ENCODE measurements at places on chromosomes 3 and 15.

GRCh38 chr3:99175276-99175812 is 273.8 kb upstream of the DCBLD2 start:
- DNase-seq, result no peak

DNA sequence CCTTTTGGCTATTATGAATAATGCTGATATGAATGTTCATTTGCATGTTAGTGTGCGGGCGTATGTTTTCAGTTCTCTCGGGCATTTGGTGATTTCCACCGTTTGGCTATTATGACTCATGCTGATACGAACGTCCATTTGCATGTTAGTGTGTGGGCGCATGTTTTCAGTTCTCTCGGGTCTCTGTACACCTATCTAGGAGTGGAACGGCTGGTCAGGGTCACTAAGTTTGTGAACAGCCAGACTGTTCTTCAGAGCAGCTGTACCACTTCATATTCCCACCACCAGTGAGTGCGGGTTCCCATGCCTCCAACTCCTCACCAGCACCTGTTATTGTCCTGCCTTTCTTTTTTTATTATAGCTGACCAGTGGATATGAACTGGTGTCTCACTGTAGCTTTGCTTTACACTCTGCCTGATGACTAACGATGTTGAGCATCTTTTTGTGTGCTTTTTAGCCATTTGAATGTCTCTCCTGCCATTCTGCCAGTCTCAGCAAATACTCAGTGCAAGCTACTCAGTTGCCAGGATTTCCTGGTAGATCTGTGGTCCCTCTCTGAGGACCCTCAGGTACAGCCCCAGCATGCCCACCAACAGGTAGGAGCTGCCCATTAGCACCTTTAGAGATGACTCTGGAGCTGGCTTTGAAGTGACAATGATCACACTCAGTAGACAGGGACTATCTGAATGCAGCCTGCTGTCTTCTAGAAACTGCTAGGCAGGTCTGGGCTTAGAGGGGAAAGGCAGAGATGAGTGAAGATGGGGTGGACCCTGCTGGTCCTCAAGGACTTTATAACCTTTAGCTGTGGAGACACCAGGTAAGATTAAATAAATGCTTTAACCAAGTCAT is 141.1 kb downstream of the XXYLT1 start:
- no peak for DNase-seq

DNA sequence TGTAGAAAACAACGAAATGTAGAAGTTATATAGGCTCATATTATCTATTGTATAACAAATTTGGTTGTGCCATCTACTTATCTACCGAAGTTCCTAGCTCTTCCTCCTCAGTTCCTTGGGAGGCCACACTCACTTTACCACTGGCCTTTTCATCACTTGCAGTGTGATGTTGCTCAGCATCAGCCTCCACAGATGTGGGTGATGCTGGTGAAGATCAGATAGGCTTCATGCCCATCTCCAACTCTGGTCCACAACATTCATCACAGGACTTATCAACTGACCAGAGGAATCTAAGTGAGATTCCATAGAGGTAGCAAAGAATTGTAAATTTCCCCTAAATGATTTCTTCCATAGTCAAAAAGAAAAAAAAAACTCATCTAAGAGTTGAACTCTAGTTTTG is 8.4 kb downstream of the CD200 start:
- no peak for DNase-seq

GRCh38 chr3:196115678-196116083 is 33.8 kb upstream of the TFRC start:
- DNase-seq, result no peak

DNA sequence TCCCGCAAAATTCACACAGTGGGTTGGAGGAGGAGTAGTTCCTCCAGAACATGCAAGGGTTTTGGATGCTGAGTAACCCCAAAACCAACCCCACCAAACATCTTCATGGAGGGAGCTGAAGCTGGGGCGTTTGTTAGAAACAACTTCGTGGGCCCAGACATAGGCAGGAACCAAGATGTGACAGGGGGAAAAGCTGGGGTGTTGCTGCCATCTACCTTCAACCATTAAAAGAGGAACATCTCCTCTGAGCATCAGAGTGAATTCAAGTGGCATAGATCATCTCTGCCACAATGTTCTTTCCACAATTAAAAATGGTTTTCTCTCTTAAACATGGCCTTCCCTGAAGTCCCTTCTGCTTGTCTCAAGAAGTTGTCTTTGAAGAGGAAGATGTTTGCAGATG is 20.5 kb downstream of the SIDT1 start:
- DNase-seq, result no peak

GRCh38 chr3:52983336-52983807 is 62.5 kb downstream of the SFMBT1 start:
- DNase-seq, result peak; percentile 28

- DNase-seq, result no peak
Observed at GRCh38 chr3:55858302-55858701, 371.2 kb upstream of the WNT5A start.

GRCh38 chr15:72042054-72042453 is 75.9 kb downstream of the MYO9A start:
- DNase-seq, result no peak

GRCh38 chr3:59997583-59997982 is 947.8 kb upstream of the CFAP20DC start:
- no peak for DNase-seq

Measured in stimulated activated CD4-positive, alpha-beta T cell treated with anti-CD3 and anti-CD28 coated beads, TNF-alpha, amount 100 ng/mL, for 4 hours (primary cell).